NCI-H187 treated with DMSO at 0.1 percent for 48 hours (cell line): ENCODE measurements at places on chromosomes 2 and 18.

GRCh38 chr18:9404565-9405060, 70.0 kb downstream of the TWSG1 start:
- no peak for DNase-seq

DNA sequence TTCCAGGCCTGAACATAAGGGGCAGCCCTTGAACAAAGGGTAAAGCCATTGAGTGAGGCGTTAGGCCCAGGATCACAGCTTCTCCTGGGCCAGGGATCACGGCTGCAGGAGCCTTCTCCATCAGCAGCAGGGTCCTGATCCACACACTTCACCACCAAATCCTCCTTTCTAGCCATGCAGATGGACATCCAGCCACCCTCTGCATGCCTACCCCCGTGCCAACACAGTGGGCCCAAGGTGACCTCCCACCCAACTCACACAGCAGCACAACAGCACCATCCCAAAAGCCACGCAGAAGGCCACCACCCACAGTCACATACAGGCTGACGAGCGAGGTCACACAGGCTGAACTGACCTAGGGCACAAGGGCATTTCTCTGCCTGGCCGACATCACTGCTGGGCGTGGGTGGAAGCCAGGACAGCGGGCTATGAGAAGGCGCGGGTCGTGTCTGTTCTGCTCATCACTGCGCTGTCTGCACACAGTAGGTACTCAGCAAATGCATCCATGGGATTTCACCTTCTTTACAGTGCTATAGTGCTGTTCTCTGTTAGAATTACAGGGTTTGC, 31.2 kb downstream of the TFCP2L1 start:
- DNase-seq: no peak

- DNase-seq: no peak
These were observed 13.0 kb downstream of the IMPA2 start for GRCh38 chr18:11994336-11994702.

- DNase-seq: no peak
These were observed 19.5 kb upstream of the ID2 start for GRCh38 chr2:8662239-8662879.

- DNase-seq: no peak
These were observed 18.1 kb downstream of the CCDC141 start for GRCh38 chr2:179031731-179032408.

GRCh38 chr2:11813951-11814350, 67.5 kb downstream of the LPIN1 start:
- DNase-seq: no peak

DNA sequence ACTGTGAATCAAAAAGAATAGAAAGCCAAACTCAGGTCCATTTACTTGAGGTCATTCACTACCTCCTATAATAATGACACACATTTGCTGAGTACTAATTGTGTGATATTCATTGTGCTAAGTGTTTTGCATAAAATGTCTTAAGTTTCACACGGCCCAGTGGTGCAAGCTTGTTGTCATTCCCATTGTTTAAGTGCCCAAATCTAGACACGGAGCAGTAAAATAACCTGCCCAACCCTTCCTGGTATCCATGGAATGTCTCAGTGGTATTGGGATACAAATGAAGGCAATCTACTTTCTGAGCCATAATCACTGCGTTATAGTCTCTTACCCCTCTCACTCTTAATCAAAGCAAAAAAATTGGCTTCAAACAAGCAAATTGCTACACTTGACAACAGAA, 233.3 kb downstream of the NCKAP5 start:
- DNase-seq: no peak

DNA sequence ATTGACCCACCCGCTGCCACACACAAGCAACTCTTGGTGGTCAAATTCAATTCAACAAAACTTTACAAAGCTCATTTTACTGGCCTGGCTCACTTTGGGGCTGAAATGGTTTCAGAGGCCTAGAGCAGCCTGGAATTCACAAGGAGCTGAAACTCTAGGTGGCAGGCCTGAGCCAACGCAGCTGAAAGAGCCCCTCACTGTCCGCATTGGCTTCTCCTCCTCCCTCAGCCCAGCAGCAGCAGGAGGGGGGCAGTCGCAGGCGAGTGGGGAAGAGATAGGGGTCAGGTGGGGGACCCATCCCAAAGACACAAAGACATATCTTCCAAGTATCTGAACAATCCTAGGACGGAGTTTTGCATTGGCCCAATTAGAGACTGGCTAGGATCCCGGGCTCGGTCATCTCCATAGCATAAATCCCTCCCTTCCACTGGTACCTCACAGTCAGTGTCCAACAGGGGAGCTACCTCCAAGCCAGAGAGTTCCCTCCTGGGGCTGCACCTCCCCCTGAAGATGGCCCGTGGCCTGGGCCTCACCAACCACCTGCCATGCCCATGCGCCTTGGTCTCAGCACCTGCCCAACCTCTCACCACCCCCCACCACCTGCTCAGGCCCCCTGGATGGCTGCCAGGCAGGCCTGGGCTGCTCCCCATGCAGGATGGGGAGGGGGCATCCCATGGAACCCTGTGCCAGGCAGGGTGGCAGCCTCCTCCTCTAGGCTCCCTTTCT, 113.4 kb downstream of the ZBTB7C start:
- DNase-seq: no peak

GRCh38 chr18:45896991-45897390, 70.1 kb downstream of the EPG5 start:
- no peak for DNase-seq

GRCh38 chr2:134453973-134454372, 200.1 kb downstream of the MGAT5 start:
- DNase-seq: no peak

DNA sequence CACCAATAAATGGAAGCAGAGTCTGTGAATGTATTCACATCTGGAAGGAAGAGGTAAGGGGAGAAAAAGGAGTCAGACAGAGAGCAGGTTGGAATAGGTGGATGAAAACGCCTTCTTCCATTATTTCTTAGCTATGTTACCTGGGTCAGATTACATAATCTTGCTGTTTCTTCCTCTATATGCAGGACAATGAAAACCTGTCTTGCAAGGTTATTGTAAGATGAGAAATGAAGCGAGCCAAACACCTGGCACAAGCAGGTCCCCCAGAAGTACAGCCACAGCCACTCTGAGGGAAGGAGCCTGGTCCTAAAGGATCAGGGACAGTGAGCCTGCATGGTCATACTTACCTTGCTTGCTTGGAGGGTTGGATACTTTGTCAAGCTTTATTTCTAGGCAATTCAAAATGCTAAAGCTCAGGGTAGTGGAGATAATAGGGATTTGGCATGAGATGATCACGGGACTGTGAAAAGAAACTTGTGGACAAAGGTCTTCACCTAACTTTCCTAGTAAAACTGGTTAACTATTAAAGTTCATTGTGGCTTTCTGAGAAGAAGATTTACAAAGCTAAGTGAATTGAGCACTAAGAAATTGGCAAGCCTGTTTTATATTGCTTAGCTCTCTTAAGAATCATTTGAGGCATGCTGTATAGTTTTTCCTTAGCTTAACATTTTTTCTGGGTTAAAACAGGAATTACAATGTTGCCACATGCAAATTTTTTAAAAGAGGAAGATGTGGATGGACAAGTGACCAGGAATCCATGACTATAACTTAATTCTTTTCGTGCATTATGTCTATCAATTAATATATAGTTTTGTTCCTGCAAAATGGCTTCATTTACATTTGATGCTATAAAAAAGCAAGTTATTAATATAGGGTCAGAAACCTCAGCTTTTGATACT, 15.7 kb upstream of the PLA2R1 start:
- no peak for DNase-seq

DNA sequence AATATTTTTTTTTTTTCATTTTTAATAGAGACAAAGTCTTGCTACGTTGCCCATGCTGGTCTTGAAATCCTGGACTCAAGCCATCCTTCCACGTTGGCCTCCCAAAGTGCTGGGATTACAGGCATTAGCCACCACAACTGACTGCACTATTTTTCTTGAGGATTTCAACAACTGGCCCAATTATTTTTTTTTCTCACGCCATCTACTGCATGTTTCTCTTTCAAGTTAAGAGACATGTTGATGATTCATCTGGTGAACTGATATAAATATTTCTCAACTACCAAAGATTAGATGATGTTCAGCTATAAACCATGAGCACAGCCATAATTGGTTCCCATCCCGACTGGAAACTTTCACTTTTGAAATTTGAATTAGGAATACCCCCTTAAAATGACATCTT, 688.4 kb upstream of the SYT4 start:
- no peak for DNase-seq

GRCh38 chr2:54274781-54275242, 18.8 kb upstream of the TSPYL6 start:
- no peak for DNase-seq

- no peak for DNase-seq
These were observed 30.4 kb downstream of the TOGARAM2 start for GRCh38 chr2:29011418-29012060.

GRCh38 chr2:73291461-73292315, 1.7 kb downstream of the EGR4 start:
- no peak for DNase-seq

DNA sequence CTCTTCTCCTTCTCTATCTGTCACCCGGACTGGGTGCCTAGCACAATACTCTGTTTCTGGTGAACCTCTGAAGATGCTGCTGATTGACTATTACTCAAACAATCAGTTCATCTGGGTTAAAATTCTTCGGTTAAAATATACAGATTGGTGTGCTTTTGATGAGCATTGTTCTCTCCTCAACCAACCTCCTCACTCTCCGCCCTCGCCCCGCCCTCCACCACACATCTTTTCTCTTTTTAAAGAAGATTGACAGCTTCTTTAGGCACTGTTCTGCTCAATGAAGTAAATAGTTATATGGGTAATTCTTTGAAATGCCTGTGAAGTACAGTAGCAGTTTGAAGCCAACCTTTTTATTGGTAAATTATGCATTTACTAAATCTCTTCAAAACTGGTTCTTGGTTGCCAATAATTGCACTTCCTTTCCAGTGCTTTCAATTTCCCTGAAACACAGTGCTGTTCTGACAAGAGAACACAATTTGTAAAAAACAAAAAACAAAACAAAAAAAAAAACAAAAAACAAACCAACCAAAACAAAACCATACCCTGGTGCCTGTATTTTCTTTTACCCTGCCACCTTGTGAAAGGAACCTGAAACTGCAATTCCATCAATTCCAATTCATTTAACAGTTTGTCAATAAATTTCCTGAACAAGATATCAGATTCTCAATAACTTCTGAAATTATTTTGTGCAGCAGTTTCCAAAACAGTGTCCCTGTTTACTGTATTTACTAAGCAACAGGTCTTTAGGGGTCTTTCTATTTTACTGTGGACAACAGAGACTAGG, 188.6 kb downstream of the LRP1B start:
- DNase-seq: no peak

DNA sequence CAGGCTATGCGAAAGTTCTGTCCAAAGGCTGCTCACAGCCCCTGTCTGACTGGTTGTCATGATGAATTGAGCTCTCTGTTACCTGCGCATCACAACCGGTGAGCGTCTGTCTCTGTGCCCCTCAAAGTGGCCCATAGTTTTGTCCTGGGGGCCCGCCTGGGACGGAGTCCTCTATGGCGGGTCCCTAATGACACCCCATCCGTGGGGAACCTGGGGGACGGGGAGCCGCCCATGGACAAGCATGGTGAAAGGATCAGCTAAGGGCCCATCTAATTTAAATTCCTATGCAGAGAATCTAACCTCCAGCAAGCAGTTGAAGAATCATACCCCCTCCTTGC, 473 bp downstream of the ELMOD3 start:
- no peak for DNase-seq

DNA sequence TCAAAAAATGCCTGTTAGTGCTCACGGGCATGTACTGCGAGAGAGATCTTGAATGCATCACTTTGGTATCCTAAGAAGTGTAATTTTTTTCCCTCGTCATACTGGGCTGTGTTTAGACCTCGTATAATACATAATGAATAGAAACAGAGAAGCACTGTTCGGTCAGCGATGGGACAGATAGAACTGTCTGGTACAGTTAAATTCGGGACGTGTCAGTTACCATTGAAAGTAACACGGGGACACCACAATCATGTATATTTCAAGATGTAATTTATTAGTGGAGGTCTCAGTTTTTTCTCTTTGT, 1.8 kb downstream of the PKP4 start:
- no peak for DNase-seq

- no peak for DNase-seq
These were observed 46.3 kb downstream of the RTTN start for GRCh38 chr18:70158992-70159717.

GRCh38 chr2:20868377-20868776, 45.5 kb upstream of the LDAH start:
- DNase-seq: no peak

DNA sequence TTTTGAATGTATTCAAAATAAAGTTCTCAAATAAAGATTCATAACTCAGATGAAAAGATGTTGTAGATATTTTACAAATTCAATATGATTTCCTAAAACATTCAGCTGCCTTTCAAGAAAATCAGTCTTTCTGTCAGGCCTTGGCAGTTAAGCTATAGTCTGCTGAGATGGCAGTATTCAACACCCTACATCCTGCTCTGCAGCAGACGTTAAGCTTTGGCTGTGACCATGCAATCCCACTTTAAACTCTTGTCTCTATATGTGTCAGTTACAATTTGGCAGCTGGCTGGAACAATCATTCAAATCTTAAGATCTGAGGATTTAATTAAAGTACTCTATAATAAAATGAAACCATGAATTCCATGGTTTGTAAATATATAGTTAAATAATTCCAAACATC, 567.3 kb upstream of the ZNF804A start:
- DNase-seq: no peak

DNA sequence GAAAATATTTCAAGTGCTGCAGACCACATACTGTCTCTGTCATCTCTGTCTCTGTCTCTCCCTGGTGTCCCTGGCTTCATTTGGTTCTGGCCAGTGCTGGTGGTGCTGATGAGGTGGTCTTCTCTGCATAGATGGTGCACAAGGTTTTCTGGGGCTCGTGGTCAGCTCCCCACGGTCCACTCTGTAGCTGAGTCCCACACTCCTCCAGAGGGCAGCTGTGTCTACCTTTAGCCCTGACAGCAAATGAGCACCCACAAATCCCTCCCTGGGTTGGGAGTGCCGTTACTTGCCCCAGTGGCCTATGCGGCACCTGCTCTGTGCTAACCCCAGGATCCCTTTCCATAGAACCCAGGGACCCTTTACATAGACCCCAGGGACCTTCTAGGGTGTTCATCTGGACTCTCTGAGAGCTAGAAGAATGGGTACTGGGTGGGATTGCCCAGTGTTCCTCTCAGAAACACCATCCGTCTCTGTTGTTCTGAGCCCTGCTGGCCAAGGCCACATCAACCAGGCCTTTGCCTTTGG, 129.3 kb downstream of the CAPN13 start:
- DNase-seq: no peak

DNA sequence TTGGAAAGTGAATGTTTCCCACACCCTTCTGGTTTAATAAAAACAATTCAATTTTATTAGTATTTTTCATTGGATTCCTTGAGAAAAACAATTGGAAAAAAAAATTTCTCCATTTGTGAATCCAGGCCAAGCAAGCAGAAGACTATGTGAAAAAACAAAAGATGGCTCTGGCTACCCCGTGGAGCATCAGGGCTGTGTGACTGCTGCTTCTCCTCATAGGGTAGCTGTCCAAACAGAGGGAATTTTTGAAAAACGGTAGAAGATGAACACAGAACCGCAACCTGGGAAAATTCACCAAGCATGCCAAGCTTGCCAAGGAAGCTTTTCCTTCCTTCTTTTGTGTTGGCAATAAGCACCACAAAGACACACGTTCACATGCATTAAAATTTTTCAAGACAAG, 71.3 kb upstream of the ACVR2A start:
- DNase-seq: no peak
